Activated CD4-positive, CD25-positive, alpha-beta regulatory T cell treated with anti-CD3 and anti-CD28 coated beads, Interleukin-2, amount 50 U/mL, for 24 hours (primary cell): ENCODE measurements at places on chromosomes 7 and 10.

- no peak for ATAC-seq
Measured at GRCh38 chr10:693506-693905, 4.0 kb upstream of the DIP2C start.

- ATAC-seq, result no peak
Measured at GRCh38 chr10:64396105-64396708, 875.0 kb downstream of the REEP3 start.

GRCh38 chr7:77205706-77206105 is 6.1 kb upstream of the FGL2 start:
- no peak for ATAC-seq

DNA sequence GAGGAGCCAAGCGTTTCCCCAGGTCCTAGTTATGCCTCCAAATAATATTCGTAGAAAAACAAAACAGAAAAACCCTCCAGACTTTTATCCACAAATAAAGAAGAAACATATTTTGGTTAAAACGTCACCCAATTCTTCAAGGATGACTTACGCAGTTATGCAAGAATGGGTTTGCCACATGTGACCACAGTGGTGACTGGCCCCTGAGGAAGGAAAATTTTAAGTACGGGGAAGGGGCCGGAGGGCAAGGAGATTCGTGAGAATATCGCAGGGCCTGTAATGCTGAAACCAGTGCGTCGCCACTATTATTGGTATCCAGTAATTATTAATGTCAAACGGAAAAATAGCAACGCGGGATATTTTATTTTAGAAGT is 537 bp upstream of the MRPS24 start:
- ATAC-seq, result peak; percentile 7

GRCh38 chr10:43801140-43801539 is 152.5 kb upstream of the ZNF32 start:
- no peak for ATAC-seq

DNA sequence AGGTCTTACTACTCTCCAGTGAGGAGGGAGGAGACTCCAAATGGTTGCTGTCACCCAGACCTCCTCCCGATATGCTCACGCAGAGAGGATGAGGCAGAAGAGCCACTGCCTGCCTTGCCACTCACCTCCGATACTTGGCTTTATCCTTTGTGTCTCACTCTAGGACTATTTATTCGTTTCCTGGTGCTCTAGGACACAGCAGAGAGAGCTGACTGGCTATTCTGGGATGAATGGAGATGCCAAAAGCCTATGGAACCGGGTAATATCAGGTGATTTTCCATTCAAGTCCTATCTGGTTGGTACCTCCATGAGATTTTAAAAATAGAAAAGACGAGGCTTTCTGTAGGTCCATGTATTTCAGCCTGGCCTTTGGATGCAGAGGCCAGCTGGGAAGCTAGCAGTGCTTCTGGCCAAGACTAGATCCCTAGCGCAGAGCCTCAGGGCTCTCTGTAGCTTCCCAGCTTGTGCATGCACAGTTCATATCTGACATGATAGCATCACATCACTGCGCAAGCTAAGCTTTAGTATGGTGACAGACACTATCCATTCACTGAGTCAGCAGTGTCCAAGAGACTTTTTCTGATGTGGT is 239.0 kb upstream of the ANKRD30A start:
- no peak for ATAC-seq

- no peak for ATAC-seq
Measured at GRCh38 chr7:88866265-88866863, 70.8 kb upstream of the TEX47 start.

- no peak for ATAC-seq
Measured at GRCh38 chr10:111545861-111546605, 469.2 kb downstream of the ADRA2A start.
